Suppressor macrophage treated with lipopolysaccharide for 1 hour (primary cell): ENCODE measurements at places on chromosomes 16 and 17.
A peak's percentile ranks its signal among the peaks of the same experiment; 100 is the strongest.

GRCh38 chr16:51236583-51236982 lies 85.5 kb upstream of the SALL1 start:
- DNase-seq: no peak

DNA sequence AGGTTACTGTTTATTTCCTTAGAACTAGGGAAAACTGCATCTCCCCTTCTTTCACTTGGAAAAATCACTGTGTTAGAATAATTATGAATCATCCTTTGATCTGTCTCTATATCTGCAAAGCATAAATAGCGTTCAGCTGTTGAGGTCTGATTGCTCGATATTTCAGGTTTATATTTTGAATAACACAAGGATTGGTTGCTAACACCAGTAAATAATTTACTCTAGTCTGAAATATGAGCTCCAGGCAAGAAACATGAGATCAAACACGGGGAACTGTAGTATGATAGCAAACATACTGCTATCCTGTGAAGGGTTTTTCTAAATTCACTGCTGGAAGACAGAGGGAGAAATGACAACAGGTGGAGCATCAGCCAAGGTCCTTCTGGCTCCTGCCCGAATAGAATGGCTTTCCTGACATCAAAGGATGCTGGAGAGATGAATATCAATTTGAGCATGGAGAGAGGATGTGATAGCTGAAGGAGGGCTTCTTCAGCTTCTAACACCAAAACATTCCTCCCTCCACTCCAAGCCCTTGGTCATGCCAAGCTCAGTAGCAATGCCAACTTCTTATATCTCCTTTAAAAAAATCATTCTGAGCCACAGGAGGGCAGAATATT lies 450.3 kb downstream of the SHISA9 start:
- no peak for DNase-seq

DNA sequence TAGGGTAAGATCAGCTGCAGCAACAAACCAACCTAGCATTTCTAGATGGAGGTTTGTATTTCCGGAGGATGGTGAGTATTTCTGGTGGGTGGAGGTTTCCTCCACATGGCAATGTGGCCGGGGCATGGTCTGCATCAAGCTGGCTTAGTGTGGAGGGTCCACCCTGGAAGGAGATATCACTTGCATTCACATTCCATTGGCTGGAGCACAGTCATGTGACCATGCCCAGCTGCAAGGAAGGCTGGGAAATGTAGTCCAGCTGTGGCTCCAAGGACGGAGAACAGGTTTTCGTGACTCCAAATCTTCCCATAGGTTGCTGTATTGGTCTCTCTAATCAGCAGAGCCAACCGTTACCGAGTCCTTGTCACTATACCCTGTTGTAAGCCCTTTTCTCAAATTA lies 68.7 kb downstream of the RAI1 start:
- peak; percentile 53 for DNase-seq

DNA sequence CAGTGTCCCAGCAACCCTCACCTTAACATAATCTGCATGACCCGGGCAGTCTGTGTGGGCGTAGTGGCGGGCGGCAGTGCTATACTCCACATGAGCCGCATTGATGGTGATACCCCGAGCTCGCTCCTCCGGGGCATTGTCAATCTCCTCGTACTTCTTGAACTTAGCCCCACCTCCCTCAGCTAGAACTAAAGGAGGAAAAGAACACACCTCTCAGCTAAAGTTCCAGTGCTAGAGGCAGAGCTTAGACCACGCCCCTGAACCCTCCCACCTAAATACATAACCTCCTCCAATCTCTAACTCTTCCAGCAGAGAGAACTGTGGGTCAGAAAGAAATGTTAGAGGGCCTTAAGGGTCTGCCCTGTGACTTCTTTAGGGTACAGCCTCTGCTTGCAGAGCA lies 855 bp downstream of the TUFM start:
- DNase-seq: peak; percentile 28

DNA sequence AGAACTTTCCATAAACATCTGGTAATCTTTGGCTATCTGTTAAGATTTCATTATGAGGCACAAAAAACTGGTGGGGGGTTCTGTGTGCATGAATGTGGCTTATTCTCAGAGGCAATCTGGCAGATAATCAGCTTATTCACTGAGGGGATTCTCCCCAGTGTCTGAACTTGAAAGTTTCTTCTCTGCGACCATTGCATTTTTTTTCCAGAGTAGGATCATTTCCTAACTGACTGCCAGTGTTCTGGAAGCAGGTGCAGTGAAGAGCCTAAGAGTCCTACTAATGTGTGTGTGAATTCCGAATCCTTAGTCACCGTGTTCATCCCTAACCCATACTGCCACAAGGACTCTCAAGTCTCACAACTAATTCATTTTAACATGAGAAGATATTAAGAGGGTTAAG lies 64.9 kb upstream of the LRRC37A3 start:
- peak; percentile 34 for DNase-seq

DNA sequence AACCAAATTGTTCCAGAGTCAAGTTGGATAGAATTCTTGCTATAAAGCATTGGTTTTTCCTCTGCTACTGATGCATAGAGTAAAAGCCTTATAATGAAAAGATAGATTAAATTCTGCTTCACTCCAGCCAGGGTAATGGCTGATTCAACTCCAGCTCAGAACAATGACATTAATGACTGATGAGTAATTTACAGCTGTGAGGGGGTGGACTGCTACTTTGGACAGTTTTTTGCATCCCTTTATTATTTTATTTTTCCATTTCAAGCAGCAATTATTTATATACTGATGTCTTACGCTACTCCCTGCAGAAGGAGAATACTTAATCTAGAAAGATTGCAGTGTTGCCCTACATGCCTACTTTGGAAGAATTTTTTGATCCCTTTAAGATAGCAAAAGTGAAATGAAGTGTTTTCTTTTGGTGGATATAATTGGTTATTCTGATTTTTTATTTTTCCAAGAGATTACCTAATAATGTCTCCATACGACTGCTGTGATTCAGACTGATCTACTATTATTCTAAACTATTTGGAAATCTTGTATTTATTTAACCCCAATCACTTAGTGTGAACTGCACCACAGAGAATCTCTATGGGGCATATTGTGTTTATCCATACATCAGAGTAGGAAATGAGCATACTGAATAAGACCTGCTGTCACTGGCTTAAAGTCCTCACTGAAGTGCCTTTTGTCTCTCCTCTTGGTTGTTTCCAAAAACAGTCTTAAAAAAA lies 149.5 kb downstream of the TRIM37 start:
- peak; percentile 31 for DNase-seq
